ENCODE measurements at places on chromosomes 7 and 10. TPM values are rescaled to one million over a fixed set of nuclear protein-coding genes. Genes with fewer than 3 reads are reported as not detected.
A peak's percentile ranks its signal among the peaks of the same experiment; 100 is the strongest.

GRCh38 chr7:961546-962400, 7.3 kb upstream of the ADAP1 start:
- no peak overlapping the region for H3K27ac ChIP-seq
- DNase-seq: no peak
- H3K36me3 ChIP-seq: no peaks in the 10 kb centered on the region
- H3K4me3 ChIP-seq: no peak overlapping the region

- no peaks in the 10 kb centered on the region for H3K4me1 ChIP-seq
- H3K36me3 ChIP-seq: peaks cover 6% of the 10 kb centered on the region
- no peak for DNase-seq
- H3K27me3 ChIP-seq: no peaks in the 10 kb centered on the region
- H3K27ac ChIP-seq: no peak overlapping the region
- no peak overlapping the region for H3K4me3 ChIP-seq
These were observed 16.5 kb downstream of the WDR86 start for GRCh38 chr7:151393031-151393977.

- H3K27ac ChIP-seq: no peak overlapping the region
- H3K27me3 ChIP-seq: peaks cover 7% of the 10 kb centered on the region
- peak overlapping the region; percentile 66 for H3K4me3 ChIP-seq
- H3K4me1 ChIP-seq: peaks cover 11% of the 10 kb centered on the region
- DNase-seq: peak; percentile 62
These were observed 10.6 kb upstream of the GRB10 start for GRCh38 chr7:50793120-50793946.

Gene TDRD1
- not detected for total RNA-seq

Gene VWA2
- 1.6 TPM for total RNA-seq

DNA sequence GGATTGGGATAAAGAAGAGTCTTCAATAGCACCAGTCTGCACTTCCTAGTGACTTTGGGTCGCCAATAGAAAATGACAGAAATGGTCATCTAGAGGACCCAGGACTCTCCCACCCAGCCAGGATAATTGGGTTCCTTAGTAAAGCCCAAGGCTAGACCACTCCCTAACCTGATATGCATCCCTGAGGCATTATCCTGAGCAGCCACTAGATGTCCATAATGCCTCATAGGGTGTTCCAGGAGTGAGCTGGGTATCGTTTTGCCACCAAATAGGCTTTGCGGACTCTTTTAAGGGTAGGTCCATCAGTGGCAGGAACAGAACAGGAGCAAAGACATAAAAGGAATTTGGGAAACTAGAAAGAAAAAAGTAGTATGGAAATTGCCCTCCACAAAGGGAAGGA, 4.5 kb upstream of the LRRC4 start:
- no peak overlapping the region for H3K27ac ChIP-seq
- no peak for DNase-seq
- peaks cover 7% of the 10 kb centered on the region for H3K27me3 ChIP-seq
- H3K4me1 ChIP-seq: no peaks in the 10 kb centered on the region
- no peaks in the 10 kb centered on the region for H3K36me3 ChIP-seq

GRCh38 chr7:88204525-88205110, 15.2 kb downstream of the SRI start:
- H3K27me3 ChIP-seq: no peaks in the 10 kb centered on the region
- peaks cover 9% of the 10 kb centered on the region for H3K4me1 ChIP-seq
- H3K4me3 ChIP-seq: no peak overlapping the region
- peaks cover 49% of the 10 kb centered on the region for H3K36me3 ChIP-seq
- H3K27ac ChIP-seq: no peak overlapping the region
- no peak for DNase-seq

Gene HMX2
- 0.35 TPM for total RNA-seq

- H3K4me1 ChIP-seq: peaks cover 3% of the 10 kb centered on the region
- peaks cover 4% of the 10 kb centered on the region for H3K36me3 ChIP-seq
- no peak overlapping the region for H3K27ac ChIP-seq
- H3K4me3 ChIP-seq: no peak overlapping the region
- no peaks in the 10 kb centered on the region for H3K27me3 ChIP-seq
- no peak for DNase-seq
These were observed 265.4 kb downstream of the INHBA start for GRCh38 chr7:41437257-41438196.

- no peaks in the 10 kb centered on the region for H3K27me3 ChIP-seq
- DNase-seq: peak; percentile 39
- H3K36me3 ChIP-seq: peaks cover 18% of the 10 kb centered on the region
- H3K4me1 ChIP-seq: peaks cover 3% of the 10 kb centered on the region
These were observed 22.6 kb upstream of the AKR1C3 start for GRCh38 chr10:5071411-5072198.

- H3K4me1 ChIP-seq: peaks cover 8% of the 10 kb centered on the region
- DNase-seq: no peak
- no peak overlapping the region for H3K4me3 ChIP-seq
These were observed 81.6 kb upstream of the MYO3A start for GRCh38 chr10:25852364-25852941.

Gene CRPPA
- total RNA-seq: 1.9 TPM

All from H9 (cell line).